Fibroblast of the aortic adventitia (primary cell): ENCODE measurements at places on chromosomes 5 and 9. TPM values are rescaled to one million over a fixed set of nuclear protein-coding genes. Genes with fewer than 3 reads are reported as not detected.
A peak's percentile ranks its signal among the peaks of the same experiment; 100 is the strongest.

DNA sequence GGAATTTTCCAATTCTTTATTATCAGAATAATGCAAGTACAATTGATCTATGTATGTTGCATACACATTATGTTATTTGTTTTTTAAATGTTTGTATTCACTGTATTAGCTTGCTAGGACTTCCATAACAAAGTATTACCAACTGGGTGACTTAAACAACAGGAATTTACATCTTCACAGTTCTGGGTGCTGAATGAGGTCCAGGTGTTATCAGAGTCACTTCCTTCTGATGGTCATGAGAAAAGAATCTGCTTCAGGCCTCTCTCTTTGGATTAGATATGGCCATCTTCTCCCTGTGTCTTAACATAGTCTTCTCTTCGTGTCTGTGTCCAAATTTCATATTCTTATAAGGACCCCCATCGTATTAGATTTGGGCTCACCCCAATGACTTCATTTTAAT lies 229.1 kb upstream of the TRPC7 start:
- DNase-seq = no peak

- DNase-seq = peak; percentile 19
Observed at GRCh38 chr5:7754997-7755596, 95.8 kb downstream of the CFAP90 start.

DNA sequence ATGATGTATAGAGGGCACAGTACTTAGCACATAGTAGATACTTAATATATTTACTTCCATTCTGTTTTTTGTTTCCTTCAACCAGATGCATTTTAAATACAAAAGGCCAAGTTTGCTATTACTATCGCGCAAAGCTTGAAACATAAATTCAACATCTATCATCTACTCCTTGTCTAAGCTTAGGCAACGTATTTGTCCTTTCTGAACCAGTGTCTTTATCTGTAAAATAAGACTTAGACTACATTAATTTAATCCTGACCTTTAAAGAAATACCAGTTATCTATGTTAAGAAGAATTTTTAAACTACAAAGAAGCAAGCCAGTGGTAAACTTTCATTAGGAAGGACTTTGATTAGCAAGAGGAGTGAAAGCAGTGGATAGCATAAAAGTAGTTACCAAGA lies 173.0 kb downstream of the WDR70 start:
- no peak for DNase-seq

DNA sequence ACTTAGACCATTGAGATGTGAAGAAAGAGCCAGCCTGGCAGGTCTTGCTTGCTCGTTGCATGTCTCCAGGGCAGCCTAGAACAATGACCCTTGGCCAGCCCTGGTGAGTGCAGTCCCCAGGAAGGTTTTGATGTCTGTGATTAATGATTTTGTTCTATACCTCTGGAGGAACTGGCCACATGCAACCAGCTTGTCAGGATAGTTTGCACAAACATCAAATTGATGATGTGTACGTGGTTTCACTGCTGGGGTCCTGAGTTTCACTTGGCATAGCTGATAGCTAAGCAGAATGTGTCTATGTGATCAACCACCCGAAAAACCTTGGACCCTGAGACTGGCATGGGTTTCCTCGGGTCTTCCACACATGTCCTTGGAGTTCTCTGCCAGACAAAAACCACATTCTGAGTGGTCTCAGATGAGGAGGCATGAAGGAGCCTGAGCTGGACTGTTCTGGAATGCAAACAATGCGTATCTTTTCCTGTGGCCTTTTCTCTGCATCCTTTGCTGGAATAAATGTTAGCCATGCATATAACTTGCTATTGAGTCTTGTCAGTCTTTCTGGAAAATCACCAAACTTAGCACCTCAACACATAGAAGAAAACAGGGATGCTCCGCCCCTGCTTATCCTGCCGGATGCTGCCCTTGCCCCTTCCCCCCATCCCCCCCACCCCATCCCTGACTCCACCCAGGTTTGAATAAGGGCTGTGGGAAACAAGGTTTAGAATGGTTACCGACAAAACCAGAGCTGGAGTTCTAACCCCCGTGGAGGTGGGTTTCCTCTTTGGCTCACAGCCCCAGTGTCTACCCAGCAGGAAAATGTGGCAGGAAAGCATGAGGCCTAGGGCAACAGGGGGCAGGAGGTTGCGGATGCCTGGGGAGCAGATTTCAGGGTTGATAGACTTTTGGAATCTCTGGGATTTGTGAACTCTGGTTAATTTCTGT lies 50.1 kb upstream of the ANKRD33B start:
- peak; percentile 89 for DNase-seq

DNA sequence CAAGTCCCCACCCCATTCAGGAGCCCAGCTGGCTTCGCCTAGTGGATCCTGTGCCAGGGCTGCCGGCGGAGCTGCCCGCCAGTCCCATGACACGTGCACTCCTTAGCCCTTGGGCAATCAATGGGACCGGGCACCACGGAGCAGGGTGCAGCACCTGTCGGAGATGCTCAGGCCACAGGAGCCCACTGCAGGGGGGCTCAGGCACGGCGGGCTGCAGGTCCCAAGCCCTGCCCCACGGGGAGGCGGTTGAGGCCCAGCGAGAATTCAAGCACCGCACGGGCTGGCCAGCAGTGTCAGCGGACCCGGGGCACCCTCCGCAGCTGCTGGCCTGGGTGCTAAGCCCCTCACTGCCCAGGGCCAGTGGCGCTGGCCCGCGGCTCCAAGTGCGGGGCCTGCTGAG lies 969.7 kb upstream of the CDH10 start:
- DNase-seq = no peak

DNA sequence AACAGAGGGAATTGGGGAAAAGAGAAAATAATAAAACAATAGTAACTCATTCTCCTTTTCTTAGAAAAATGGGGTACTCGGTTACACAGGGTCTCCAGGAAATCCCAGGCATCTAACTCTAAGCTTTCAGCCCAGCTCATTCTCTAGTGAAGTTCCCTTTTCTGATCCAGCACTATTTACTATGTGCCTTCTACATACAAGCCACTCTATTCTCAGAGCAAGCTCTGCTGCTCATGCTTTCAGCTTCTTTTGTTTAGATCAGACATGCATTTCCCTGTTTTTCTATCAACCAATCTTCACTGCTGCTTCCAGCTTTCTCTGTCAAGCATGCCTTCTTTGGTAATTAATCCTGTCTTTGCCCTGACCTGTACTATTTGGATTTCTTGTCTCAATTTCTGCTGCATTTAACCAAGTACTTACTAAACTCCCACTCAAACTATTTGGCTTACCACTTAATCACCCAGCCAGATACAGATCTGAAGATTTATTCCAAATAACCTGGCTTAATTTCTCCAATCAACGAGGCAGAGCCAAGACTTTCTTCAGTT lies 25.3 kb downstream of the OSMR start:
- DNase-seq = peak; percentile 12

DNA sequence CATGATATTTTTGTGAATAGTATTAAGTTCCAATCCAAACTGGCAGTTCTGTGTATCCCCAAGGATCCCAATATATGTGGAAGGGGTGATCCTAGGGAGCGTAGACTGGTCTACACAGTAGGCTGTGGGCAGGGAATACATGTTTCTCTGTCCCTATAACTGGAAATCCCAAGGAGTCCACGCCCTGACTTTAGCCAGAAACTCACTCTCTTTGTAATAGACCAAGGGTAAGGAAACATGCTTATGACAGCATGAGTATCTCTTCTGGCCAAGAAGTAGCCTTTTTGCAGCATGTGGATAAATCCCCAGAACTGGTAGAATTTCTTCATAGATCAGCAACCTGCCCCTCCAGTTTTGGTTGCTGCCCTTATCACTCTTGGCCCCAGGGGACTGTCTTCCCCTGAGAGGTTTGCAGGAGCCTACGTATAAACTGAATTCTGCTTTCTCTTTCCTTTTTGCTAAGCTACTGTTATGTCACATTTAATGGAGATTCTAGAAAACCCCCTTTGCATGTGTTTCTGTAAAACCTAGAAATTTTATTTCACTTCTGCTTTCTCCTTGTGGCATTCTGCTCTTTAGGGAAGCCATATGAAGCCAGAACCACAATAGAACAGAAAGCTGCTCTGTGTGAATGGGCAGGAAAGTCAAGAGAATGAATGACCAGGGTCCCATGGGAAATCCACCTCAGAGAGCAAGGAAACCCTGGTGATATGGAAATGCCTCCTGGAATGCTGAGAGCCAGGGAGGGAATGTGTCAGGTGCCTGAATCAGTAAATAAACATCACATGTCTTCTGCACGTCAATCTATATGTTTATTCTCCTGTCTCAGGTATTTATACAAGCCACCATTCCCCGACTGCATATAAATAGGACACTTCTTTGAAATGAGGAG lies 3.5 kb downstream of the IFNA2 start:
- DNase-seq = peak; percentile 1

GRCh38 chr5:53109443-53110127 lies at the start of gene MOCS2:
TSS of gene MOCS2 (minus strand) at chr5:53109757. CDS start at chr5:53107174, 2,583 bp downstream.
- DNase-seq = peak; percentile 89

MEGF9 gene
- total RNA-seq = 10.7 and 14.1 TPM in 2 replicates

- no peak for DNase-seq
Observed at GRCh38 chr5:95365302-95366095, 25.7 kb upstream of the FAM81B start.

- DNase-seq = no peak
Observed at GRCh38 chr9:34562135-34562745, 27.3 kb downstream of the CNTFR start.

DNA sequence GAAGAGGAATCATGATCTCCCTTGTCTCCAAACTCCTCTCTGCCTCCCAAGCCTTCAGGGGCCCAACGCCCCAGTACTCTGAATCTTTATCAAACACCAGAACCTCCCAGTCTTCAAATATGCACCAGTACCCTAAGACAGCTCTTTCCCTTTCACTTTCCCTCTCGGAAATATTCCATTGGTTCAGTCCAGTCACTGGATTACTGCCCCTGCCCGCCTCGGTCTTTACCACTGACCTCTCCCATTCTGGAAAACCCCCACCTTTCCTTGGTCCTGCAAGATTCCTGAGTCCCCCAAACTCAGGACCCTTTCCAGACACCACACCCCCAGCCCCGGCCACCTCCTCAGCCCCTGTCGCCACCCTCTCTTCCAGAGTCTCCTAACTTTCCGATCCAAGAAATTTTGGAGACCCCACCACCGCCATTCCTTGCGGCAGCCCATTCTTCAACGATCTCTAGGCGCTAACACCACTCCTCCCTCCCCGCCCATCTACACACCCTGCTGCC lies 674 bp downstream of the C5orf15 start:
- peak; percentile 50 for DNase-seq

DNA sequence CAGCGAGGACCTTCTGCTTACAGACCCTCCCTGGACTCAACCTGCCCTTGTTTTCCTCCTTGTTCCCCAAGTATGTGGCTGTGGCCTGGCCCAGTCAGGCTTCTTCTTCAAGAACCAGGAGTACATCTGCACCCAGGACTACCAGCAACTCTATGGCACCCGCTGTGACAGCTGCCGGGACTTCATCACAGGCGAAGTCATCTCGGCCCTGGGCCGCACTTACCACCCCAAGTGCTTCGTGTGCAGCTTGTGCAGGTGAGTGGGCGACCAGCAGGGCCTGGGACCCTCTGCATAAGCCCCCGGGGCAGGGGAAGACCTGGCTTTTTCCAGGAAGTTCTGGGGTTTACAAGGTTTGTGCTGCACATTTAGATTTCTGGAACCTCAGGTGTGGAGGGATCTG lies 56.9 kb downstream of the ABLIM3 start:
- no peak for DNase-seq

NAIF1 gene
- 6.0 and 7.5 TPM in 2 replicates for total RNA-seq

DNA sequence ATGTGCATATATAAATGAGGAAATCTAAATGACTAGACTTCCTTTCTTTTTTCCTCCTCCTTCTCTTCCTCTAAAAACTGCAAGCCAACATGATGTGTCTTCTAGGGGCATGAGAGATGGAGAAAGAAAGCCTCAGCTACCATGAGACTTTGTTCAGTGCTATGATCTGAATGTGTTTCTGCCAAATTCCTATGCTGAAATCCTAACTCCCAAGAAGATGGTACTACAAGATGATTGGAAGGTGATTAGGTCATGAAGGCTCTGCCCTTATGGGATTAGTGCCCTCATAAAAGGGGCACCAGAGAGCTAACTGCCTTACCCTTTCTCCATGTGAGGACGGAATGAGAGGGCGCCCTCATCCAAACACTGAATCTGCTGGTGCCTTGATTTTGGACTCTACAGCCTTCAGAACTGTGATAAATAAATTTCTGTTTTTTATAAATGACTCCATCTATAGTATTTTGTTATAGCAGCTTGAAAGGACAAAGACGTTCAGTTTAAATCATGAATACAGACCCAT lies 72.2 kb upstream of the IL6ST start:
- DNase-seq = no peak

GRCh38 chr5:120016717-120017382 lies 387.5 kb downstream of the FAM170A start:
- DNase-seq = no peak

DNA sequence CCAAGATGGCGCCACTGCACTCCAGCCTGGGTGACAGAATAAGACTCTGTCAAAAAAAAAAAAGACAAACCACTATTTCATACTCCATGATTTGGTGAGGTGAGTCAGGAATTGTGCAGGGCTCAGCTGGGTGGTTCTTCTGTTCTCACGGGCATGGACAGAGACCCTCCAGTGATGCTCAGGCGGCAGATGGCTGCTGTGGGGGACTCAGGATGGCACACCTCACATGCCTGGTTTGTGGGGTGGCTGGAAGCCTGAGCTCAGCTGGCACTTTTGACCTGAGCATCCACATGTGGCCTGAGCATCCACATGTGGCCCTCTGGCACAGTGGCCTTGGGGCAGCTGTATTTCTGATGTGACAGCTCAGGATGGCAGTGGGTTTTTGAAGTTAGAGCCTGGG lies 217.2 kb downstream of the IRX2 start:
- no peak for DNase-seq

GRCh38 chr9:119707228-119707845 lies 338.1 kb upstream of the BRINP1 start:
- no peak for DNase-seq

GRCh38 chr5:17655921-17656320 lies 21.7 kb downstream of the TAF11L14 start:
- DNase-seq = no peak

DNA sequence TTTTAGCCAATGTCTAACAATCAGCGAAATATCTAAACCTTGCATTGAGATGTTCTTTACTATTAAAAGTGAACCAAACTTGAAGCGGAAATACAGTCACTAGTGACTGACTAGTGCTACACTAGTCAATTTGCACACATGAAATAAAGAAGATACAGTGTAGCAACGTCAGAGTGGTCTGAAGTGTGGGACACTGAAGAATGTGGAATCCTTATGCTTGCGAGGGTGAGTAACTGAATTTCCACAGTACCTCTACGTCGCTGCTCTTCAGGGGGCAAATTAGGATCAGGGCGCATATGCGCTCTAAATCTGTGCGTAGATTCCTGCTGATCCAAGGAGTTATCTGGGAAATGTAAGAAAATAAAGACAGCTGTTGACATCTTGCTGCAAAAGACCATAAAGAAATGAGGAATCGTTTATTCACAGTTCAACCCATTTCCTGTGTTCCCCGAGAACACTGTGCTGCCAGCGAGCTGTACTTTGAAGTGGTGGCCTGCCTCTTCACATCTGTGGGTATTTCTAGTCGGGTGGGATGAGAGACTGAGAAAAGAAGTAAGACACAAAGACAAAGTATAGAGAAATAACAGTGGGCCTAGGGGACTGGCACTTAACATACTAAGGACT lies 39.8 kb upstream of the FLT4 start:
- DNase-seq = no peak
